ENCODE measurements at places on chromosomes 5 and 9.
A peak's percentile ranks its signal among the peaks of the same experiment; 100 is the strongest.

- DNase-seq: no peak
Measured at GRCh38 chr5:24855485-24855884, 210.7 kb upstream of the CDH10 start.

- no peak for DNase-seq
Measured at GRCh38 chr9:114088571-114089170, 10.4 kb downstream of the KIF12 start.

- no peak for DNase-seq
Measured at GRCh38 chr9:132142924-132143323, 18.9 kb upstream of the NTNG2 start.

- no peak for DNase-seq
Measured at GRCh38 chr9:122374885-122375420, 4.1 kb downstream of the PTGS1 start.

DNA sequence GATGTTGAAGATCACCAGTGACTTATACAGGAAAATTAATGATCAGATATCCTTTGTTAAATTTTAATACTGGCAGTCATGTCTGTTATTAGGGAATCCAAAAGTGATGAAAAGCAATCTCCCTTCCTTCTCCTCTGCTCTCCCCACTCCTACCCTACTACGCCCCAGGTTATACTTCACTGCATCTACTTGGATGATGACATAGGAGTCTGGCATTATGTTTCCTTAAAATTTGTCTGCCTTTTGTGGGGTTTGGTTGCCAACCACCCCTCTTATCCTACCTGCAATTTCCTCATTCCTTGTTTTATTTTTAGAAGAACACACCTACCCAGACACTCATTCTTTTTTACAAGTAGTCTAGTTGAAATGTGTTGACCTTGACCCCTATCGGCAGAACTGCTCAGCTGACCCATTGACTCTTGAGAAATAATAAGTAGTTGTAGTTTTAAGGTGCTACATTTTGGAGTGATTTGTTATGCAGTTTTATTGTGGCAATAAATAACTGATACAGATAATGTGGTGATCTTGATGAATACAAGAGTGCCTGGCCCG, 5.1 kb upstream of the MOB3B start:
- DNase-seq: no peak

DNA sequence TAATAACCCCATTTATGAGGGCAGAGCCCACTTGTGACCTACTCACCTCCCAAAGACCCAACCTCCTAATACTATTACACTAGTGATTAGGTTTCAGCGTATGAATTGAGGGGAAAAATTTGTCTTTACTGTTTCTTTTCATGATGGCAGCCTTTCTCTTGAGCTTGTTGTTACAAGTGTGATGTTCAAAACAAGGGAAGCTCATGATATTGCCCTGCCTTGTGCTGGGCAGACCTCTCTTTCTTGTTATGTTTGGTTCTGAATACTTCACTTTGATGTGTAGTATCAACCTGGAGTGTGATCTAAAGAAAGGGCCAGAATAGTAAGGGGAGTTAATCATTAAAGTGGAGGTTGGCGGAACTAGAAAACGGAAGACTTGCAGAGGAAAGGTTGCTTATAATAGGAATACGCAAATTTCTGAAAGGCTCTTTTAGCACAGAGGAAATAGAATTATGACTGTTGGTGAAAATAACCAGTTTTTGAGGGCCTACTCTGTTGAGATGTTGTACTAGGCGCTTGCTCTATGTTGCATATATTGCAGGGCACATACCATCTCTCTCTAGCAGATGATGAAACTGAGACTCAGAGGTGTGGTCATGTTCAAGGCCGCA, 68.2 kb downstream of the MELK start:
- DNase-seq: no peak

DNA sequence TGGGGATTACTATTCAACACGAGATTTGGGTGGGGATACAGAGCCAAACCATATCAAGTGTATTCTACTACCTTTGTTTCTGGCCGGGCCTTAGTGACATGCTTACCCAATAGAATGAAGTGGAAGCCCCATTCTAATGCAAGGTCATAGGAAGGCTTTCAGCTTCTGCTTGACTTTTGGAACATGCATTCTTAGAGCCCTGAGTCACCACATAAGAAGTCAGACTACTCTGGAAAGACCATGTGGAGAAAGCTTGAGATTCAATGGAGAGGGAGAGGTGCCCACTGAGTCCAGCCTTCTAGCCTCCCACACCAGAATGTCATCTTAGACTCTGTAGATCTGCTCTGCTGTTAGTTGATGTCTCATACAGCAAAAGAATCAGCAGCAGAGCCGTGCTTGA, 155.7 kb upstream of the FBN2 start:
- DNase-seq: no peak

DNA sequence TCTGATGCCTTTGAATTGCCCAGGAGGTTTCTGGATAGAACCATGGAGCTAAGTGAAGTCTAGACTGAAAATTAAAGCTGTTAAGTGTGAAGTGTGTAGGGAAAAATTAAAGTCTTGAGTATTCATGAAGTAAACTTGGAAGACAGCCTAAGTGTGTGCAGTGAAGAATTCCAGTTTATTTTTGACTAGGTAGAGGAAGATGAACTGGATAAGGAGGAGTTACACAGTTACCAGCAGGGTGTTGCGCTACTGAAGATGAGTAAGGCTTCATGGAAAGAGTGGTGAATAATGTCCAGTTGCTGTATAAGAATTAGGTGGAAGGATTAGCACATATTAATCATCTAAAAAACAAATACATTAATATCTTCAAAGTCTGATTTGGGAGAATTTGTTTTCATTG, 5.7 kb upstream of the CHD1 start:
- no peak for DNase-seq

GRCh38 chr5:135831851-135832555, 2.5 kb upstream of the SLC25A48 start:
- no peak for DNase-seq

DNA sequence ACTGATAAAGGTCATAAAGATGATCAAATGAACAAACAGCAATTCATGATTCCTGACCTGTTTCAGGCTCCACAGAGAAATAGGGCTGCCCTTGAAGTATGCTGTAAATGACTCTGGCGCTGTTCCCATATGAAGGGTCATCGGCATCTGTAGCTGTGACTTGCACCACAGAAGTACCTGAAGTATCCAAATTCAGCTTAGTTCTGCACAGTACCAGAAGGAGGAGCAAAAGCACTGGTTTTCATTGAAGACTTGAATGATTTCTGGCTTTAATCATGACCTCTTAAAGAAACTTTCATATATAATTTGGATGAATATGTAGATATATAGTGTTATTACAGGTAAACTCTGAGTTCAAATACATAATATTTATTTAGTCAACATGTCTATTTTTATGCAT, 109.1 kb downstream of the CDH10 start:
- no peak for DNase-seq

DNA sequence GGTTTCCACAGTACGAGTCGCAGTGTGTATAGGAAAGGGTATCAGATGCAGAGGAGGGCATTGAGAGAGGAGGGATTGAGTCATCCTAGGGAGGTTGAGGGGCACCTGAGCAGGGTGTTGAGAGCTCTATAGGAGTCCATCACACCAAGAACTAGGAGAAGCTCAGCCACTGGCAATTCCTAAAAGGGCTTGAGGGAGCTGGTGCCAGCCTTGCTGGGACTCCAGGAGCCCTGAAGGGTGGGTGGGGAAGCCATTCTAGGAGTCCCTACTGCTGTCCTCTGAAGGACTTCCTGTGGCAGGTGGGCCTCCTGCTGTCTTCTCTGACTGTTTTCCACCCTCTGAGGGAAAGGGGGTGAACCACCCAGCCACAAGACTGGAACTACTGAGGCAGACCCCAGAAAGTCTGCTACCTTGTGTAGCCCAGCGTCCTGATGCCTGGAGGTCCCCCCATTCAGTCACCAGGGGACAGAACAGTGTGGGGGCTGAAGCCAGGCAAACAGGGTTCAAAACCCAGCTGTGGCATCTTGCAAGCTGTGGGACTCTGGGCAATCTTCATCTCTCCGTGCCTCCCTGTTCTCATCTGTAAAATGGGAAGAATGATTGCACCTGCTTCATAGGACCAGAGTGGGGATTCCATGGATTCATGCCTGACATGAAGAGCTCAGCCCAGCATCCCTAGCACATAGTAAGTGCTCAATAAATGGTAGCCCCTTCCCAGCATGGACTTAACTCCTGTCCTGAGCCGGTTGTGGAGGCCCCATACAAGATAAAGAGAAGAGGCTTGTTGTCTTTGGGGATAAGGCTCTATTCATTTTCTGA, 149.5 kb downstream of the C9orf50 start:
- DNase-seq: no peak

- no peak for DNase-seq
Measured at GRCh38 chr9:92183449-92183848, 68.2 kb upstream of the SPTLC1 start.

- no peak for DNase-seq
Measured at GRCh38 chr5:6755519-6755918, 42.3 kb downstream of the TENT4A start.

GRCh38 chr5:76620166-76620565, 3.0 kb downstream of the F2RL2 start:
- no peak for DNase-seq

GRCh38 chr9:80041821-80042220, 470.1 kb downstream of the TLE4 start:
- DNase-seq: no peak

- no peak for DNase-seq
Measured at GRCh38 chr9:121618504-121618903, 32.9 kb upstream of the DAB2IP start.

GRCh38 chr5:94375801-94376200, 242.6 kb downstream of the KIAA0825 start:
- DNase-seq: no peak

- no peak for DNase-seq
Measured at GRCh38 chr5:117590944-117591343, 1016.3 kb upstream of the SEMA6A start.

DNA sequence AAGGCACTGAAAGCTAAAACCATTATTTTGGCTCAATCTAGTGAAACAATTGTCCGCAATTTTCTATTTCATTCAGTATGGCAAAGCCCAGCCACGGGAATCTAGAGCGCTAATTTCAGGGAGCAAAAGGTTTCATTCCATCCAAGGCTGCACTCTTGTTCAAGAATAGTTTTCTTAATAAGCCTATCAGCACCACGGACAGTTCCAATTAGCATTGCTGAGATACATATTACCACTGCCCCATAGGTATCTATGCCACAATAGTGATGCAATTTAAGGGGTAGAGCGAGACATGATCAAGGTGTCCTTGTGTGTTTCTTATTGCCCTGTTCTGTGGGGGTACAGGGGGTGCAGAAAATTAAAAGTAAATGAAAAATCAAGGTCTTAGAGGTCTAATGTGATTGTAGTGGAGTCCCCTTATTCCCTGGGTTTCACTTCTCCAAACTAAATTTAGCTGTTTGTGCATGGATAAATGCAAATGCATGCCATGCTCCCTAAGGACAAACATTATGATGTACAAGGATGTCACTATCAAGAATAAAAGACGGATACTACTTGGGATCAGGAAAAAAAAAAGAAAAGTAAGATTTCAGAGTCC, 45.5 kb downstream of the SPOCK1 start:
- DNase-seq: no peak

- DNase-seq: no peak
Measured at GRCh38 chr9:71795097-71795813, 26.9 kb upstream of the CEMIP2 start.

DNA sequence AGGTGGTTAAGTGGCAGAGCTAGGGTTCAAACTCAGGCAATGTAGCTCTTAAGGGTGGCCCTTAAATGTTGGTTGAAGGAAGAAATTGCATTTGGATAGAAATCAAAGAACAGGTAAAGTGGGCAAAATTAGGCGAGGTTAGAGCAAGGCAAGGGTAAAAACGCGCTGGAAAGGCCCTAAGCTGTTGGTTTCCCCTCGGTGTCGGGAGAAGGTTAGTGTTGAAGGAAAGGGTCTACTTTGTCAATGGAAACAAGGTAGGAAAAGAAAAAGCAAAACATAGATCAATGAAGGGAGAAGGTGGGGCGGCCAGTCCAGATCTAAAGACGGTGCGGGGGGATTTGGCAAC, 431 bp downstream of the FASTKD3 start:
- DNase-seq: no peak

- no peak for DNase-seq
Measured at GRCh38 chr9:34387239-34387638, 10.5 kb upstream of the MYORG start.

- DNase-seq: no peak
Measured at GRCh38 chr5:148394587-148395019, 10.8 kb downstream of the FBXO38 start.

GRCh38 chr9:121067640-121068039, 7.1 kb upstream of the CNTRL start:
- no peak for DNase-seq

DNA sequence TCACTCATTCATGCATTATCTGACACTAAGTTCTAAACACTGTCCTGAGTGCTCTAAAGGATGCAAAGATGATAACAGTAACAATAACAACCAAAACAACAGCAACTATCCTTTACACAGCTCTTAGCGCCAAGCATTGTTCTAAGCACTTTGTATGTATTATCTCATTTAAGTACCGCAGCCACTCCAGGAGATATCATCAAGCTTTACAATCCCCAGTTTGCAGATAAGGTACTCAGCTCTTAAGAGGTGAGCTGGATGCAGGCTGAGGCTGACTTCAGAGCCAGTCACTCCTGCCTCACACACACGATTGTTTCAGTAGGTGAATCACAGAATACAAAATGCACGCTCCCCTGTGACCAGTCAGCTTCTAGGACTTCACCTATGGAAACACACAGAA, 141.8 kb downstream of the PAX5 start:
- peak; percentile 44 for DNase-seq

DNA sequence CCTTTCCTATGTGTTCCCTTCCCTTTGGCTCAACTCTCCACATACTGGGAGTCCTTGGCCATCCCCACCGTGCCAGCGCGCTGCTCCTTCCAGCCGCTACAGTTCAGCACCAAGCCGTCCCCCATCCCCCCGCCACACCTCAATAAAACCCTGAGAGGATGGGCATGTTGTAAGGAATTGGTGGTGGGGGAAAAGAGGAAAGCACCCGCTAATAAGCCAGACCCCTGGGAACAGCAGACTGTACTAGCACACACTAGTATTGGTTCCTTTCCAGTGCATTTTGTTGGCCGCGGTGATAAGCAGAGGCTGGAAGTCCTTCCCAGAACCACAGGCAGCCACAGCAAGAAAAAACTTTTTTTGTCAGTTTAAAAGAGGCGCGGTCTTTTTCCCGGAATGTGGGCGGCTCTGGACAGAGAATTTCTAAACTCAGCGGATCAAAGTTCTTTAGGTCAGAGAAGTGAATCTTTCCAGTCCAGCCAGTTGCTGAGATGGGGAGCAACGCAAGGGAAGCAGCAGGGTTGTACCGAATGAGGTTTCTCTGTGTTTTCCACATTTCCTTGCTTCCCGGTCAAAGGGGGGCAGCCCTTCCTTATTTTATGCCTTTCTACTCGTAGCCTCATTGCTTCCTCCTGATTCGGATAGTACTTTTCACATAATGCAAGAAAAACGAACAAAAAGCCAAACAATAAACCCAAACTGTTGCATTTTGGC, 2.1 kb downstream of the CHSY3 start:
- DNase-seq: no peak

DNA sequence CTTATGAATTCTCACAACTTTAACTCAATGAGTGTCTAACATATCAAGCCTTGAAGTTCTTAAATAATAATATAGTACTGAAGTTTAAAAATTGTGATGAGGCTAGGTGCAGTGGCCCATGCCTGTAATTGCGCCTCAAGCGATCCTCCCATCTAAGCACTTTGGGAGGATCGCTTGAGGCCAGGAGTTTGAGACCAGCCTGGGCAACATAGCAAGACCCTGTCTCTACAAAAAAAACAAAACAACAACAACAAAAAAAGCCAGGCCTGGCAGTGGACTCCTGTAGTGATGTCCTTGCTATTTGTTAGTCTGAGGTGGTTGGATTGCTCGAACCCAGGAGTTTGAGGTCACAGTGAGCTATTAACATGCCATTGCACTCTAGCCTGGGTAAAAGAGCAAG, 98.4 kb downstream of the ADGRV1 start:
- DNase-seq: no peak

GRCh38 chr5:58294598-58295305, 165.1 kb downstream of the PLK2 start:
- no peak for DNase-seq
